ENCODE measurements at places on chromosomes 3 and 15. TPM values are rescaled to one million over a fixed set of nuclear protein-coding genes. Genes with fewer than 3 reads are reported as not detected.
A peak's percentile ranks its signal among the peaks of the same experiment; 100 is the strongest.

LDHAL6B gene
- not detected for total RNA-seq

LRRC49 gene
- 7.8 TPM for total RNA-seq

CLDN18 gene
- total RNA-seq: not detected

TRPM1 gene
- not detected for total RNA-seq

PARP15 gene
- not detected for total RNA-seq

AP3B2 gene
- not detected for total RNA-seq

DNA sequence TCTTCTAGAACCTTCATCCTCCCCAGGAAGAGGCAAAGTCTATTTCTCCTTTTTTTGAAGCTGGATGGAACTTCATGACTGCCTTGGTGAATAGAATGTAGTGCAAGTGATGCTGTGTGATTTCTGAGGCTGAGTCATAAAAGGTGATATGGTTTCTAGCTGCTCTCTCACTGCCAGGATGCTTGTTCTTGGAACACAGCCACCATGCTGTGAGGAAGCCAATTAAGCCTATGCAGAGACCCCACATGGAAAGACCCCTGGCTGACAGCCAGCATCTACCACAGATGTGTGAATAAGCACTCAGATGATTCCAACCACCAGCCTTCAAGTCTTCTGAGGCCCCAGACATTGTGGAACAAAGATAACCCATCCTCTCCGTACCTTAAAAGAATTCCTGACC lies 57.0 kb downstream of the ISL2 start:
- DNase-seq: no peak

DNA sequence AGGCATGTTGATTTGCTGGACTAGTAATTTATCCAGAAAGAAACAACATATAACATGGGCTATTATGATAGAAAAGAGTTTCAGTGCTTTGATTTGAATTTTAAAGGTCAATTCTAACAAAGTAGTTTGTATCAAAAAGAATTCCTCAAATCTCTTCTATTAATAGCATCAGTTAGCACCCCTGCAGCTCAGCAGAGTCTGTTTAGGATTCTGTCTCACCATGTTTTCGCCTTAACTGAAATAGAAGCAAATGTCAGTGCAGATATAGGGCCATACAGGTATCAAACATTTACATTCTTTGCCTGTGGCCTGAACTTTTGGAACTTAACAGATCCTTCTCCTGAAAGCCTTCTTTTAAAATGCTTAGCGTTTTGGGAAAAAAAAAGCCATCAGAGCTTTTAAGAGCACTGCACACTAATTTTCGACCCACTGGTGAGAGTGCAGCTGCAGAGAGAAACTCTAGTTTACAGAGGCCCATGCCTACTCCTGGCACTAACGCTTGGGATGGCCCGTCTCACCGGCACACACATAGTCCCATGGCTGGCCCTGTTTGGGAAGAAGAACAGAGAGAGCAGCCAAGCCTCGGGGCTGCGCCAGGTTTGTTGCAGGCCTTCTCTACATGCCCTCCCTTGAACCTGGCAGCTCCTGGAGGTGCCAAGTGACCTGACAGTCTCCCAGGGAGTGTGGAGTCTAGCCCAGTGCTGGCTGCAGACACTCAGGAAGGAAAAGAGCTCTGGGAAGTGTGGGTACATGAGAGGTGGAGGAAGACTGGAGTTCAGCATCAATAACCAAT lies 9.9 kb upstream of the PAQR9 start:
- no peak for DNase-seq

DNA sequence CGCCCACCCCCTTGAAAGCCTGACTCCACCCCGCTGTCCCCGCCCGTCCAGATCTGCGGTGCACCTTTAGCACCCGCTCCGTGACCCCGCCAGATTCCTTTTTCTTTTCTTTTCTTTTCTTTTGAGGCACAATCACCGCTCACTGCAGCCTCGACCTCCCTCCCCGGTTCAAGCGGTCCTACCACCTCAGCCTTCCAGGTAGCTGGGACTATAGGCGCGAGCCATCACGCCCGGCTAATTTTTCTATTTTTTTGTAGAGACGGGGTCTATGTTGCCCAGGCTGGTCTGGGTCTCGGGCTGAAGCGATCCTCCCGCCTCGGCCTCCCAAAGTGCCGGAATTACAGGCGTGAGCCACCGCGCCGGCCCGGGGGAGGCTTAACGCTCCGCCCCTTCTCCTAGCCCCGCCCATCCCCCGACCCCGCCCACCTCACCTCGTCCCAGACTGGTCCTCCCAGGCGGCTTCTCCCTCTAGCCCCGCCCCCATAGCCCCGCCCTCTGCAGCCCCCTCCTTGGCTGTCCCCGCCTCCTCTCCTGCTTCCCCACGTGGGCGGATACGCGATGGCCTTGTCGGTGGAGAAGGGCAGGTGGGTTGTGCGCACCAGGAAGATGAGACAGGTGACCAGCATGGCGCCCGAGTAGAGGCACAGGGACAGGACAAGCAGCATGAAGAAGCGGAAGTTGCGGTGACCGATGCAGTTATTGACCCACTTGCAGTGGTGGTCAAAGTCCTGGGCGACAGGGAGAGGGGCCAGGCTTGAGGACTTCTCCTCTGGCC lies 3.2 kb downstream of the ZDHHC19 start:
- DNase-seq: no peak

GRCh38 chr3:33096093-33096868 lies 665 bp downstream of the GLB1 start:
- peak; percentile 17 for DNase-seq

DNA sequence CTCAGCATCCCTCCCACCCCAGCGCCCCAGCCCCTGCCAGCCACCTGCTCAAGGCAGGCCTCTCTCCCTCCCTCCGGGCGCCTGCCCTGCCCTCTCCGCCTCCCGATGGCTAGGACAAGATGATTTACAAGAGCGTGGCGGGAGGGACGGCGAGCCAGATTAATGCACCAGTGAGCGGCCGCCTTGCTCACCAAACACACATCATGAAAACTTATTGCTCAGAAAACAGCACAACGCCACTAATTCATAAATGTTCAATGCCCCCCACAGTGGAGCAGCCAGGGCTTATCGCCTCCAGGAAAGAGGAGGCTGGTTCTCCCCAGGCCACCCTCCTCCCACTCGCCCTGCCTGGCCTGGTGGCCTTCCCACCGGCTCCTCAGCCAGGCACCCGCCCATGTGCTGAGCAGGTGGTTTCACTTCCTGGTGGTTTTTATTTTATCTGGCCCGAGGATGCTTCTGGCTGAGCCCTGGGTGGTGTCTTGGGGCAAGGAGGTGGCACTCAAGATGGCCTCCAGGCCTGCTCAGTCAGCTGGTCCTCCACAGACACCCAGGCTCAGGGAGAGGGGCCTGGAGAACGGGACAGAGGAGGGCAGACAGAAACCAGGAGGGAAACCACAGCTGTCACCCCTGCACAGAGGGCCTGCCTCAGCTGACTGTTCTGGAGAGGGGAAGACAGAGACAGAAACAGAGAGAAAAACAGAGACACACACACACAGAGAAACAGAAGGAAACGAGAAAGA lies 284.9 kb downstream of the UACA start:
- no peak for DNase-seq

- DNase-seq: no peak
These were observed 537 bp upstream of the SCAP start for GRCh38 chr3:47476330-47476626.

GRCh38 chr3:59467476-59467875 lies 417.7 kb upstream of the CFAP20DC start:
- no peak for DNase-seq

All from HFFc6 (cell line).